ENCODE measurements at places on chromosomes 11 and 22.

DNA sequence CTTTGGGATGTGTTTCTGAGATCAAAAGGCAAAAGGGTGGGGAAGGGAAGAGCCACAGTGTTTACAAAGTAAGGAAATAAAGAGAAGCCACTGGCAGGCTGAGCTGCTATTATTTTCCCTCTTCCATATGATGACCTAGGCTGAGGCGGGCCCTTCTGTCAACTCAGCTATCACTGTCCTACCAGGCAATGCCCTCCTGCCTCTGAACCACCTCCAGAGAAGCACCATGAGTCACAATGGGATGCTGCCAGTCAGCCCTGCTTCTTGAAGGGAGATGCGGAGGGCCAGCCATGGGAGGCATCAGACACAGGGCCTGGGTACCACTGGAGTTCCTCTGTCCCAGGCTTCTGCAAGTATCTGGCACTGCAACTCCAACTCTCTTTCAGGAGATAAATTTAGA lies 107.9 kb upstream of the BID start:
- DNase-seq = no peak

- peak; percentile 13 for DNase-seq
Observed at GRCh38 chr22:35840302-35840739, 122.6 kb downstream of the APOL5 start.

DNA sequence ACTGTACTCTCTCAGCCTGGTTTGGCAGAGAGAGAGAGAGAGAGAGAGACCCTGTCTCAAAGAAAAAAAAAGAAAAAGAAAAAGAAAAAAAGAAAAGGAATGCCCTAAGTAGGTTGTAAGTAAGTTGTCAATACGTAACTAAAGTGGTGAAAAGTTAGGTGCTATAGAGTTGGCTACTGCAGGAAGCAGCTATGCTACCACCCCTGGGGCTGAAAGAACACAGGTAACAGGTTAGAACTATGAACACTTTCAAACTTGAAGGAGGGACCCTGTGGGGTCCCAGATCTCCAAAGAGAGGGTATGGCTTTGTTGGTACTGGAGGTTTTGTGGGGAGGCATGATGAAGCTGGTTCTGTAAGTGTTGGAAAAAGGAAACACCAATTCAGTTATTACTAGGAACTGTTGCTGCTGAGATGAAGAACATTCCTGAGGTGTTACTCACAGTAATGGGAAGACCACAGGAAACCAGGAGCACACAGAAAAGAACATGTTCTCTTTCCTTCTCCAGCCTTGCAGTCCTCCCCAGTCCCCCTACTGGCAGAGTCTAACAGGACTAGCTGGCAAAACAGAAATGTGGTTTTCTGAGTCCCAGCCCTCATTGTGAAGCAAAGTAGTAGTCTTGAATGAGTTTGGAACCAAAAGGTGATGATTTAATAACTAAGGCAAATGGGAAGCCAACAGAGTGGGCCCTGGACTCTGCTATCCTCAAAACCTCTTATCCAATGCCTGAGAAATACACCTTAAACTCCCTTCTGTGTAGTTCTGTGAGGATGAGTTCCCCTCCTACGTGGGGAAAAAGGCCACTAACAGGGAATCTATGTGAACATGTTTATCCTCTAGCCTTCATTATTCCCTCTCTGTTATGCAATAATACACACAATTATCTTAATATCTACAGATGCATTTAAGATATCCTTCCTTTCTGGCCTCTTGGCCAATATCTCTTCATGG lies 427.0 kb upstream of the DDI1 start:
- no peak for DNase-seq

DNA sequence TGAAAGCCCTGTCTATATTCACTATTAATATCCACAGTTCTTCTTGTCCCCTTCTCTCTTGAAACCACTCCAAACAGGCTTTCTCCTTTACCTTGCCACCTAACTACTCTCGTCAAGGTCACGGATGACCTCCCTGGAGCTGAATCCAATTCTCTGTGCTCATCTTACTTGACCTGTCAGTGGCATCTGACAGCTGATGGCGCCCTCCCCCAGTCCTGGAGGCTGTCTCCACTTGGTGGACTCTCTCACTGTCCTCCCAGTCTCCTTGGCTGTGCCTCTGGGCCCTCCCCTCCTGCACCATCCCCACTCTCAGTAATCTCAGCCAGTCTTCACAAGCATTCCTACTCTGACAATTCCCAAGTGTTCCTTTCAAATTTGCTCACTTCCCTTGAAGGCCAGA lies 8.7 kb downstream of the TNKS1BP1 start:
- DNase-seq = no peak

GRCh38 chr22:47206666-47207218 lies 444.3 kb downstream of the TBC1D22A start:
- no peak for DNase-seq

GRCh38 chr11:34631737-34632104 lies 10.8 kb downstream of the EHF start:
- DNase-seq = no peak

DNA sequence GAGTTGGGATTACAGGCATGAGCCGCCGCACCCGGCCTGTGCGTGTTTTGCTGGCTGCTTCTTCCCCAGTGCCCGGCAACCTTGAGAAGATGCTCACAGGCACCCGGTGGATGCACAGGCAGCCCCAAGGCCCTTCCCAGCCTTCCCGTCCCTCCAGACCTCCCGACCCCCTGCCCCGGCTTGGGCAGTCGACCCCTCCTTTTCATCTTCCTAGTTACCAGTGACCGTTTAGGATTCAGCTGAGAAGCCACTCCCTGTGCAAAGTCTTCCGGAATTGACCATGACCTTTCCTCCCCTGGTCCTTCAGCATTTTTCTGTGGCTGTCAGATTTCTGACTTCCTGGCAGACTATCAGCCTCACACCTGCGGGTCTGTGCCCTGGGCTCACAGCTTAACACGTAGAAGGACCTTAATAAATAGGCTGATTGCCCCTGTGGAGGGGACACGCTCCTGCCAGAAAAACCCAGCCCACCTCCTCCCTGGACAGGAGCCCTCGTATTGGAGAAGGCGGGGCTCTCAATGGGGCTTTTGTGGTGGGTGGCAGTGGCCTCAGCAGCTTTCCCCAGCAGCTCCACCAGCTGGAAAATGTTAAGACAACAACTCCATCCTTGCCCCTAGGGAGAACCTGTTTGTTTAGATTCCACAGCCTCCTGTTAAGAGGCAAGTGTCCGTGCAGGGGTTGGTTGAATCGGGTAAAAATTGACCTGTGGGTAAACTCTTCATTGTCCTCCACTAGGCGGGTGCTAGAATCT lies 10.4 kb upstream of the ANO1 start:
- DNase-seq = no peak

GRCh38 chr22:39356464-39356863 lies 6.7 kb downstream of the SYNGR1 start:
- no peak for DNase-seq

- DNase-seq = no peak
Observed at GRCh38 chr11:92245700-92246271, 21.2 kb downstream of the FAT3 start.

Measured in activated naive CD8-positive, alpha-beta T cell treated with anti-CD3 and anti-CD28 coated beads for 36 hours (primary cell).